Body of pancreas (tissue), 4 donors: ENCODE measurements at places on chromosomes 3 and 15.

DNA sequence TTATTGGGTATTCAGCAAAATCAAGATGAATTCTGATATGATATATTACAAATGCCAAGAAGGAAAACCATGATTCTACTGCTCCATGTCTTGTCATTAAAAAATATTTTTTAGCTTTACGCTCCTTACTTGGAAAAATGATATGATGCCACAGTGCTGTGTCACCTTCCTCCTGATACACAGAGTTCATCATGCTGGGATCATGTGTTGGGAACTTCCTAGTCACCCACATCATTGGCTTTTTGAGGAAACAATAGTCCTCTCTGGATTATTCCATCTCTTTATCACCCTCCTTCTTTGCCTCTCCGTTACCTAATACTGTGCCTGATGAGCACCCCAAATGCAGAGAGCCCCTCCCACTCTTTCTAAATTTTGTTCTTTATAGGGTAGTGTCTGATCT lies 94.3 kb upstream of the PFN2 start:
- no peak for DNase-seq

DNA sequence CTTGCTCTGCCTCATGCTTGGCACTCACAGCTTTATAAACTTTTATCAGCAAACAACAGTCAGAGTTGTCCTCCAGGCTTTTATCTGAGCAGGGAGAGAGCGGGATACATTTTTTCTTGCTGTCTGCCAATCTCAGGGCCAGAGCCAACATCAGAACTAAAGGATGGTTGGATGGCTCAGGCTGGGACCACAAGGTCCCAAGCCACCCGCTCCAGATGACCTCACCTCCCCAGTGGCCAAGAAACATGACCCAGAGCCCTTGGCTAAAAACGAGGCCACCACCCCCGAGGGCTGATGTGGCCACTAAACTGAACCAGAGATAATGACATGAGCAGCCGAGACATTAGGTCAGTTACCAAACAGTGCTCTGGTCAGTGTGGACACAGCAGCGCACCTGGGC lies 18.8 kb upstream of the SPATA12 start:
- DNase-seq, result no peak

DNA sequence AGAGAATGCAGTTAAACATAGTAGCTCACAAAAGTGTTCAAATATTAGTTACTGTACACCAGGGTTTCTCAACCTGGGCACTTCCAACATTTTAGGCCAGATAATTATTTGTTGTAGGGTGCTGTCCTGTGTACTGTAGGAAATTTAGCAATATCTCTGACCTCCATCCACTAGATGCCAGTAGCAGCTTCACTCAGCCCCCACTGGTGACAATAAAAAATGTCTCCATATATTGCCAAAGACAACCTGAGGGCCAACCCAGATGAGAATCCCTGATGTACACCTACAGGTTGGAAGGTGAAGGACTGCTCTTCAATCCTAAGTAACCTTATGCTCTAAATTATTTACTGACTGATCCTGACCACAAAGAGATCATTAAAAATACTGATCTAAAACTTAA lies 32.5 kb downstream of the DCUN1D1 start:
- no peak for DNase-seq

GRCh38 chr15:78103406-78104118 lies 11.2 kb downstream of the SH2D7 start:
- no peak for DNase-seq

DNA sequence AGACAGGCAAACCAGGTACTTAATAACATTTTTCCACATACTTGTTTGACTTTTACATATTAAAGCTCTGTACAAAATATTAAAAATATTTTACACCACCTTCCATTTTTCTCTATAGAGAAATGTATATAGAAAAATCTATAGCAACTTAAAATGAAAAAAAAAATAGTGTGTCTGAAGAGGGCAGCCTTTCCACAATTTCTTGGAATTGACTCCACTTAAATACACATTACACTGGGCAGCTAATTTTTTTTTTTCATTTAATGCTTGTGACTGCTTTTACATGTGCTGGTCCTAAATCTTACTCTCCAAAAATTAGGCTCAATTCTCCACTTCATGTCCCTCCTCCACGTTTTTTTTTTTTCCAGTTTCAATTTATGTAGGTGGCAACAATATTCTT lies 427.0 kb upstream of the RBMS3 start:
- DNase-seq, result no peak

GRCh38 chr15:39593071-39593655 lies 12.3 kb downstream of the THBS1 start:
- no peak for DNase-seq

GRCh38 chr3:13264468-13264795 lies 155.7 kb downstream of the NUP210 start:
- DNase-seq, result no peak

DNA sequence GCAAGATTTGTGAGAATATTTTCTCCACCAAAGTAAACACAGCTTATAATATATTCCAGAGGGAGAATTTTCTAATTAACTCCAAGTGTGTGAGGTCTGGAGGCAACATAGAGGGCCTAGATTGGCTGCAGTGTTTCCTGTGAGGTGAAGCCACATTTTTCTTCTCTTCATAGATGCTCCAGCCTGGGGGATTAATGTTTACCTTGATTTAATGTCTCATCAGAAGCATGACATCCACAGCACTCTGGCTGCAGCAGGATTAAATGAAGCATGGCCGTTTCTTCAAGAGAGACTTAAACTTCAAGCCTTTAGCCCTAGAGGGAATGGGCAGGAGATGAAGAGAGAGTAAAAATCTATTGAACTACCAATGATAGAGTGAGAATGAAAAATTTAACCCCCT lies 137.9 kb upstream of the ZBTB20 start:
- DNase-seq, result no peak

- DNase-seq, result no peak
Measured at GRCh38 chr3:15511156-15511555, 10.3 kb downstream of the COLQ start.

DNA sequence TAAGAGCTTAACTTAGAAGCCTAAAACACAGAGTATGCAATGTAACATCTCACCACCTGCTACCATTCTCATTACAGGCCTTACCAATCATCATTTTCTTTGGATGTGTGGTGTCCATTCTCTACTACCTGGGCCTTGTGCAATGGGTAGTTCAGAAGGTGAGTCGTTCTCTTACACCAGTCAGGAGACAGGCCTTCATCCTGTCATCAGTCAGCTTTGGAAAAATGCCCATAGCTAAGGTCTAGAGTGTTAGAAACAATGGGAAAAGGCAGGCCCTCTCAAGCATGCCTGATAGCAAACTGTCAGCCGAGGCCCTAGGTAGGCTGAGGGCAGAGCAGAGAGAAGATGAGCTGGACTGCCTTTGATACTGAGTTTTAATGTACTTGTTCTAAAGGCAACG lies 13.5 kb downstream of the SLC28A2 start:
- DNase-seq, result no peak

DNA sequence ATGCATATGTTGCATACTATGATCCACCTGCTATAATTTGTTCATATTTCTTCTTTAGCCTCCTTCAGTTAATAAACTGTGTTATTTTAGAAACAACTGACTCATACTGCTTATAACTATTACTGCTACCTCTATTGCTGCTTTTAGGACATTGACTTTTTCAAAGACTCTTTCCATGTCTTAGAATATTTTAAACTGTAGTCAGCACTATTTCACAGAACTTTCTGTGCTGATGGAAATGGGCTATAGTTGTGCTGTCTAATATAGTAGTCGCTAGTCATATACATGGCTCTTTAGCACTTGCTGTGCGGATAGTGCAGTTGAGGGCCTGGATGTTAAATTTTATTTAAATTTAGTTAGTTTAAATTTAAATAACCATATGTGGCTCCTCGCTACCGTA lies 55.6 kb downstream of the NEK11 start:
- DNase-seq, result no peak

DNA sequence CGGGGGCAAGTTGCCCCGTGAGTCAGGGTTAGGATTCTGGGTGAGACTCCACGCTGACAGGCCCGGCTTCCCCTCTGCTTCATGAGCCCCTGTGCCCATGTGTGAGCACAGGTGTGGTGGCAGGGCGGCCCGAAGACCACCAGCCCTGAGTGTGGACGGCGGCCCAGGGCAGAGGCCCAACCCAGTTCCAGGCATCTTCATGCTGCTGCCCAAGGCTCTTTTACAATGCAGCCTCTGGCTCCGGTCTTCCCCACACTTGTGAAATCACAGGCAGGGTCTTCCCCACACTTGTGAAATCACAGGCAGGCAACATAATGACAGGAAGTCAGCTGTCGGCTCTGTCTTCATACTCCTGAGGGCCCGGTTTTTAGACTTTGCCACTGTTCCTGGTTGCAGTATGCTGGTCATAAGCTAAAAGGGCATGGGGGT lies 78.8 kb downstream of the AAGAB start:
- no peak for DNase-seq

DNA sequence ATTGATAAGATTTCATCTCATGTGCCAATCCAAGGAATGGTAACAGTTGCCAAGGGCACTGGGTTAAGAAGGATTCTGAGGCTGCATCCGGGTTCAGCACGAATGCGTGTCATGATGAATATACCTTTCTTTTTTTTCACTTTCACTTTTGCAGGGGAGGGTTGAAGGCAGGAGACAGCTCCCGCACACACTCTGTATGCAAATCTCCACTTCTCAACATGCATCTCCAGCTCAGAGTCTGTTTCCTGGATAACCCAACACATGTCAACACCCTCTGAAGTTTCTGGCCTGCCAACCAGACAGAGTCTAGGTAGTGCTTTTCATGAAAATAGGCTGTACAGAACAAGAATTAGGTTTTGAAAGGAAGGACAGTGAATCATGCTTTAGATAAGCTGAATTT lies 21.6 kb downstream of the B4GALT4 start:
- DNase-seq, result no peak

DNA sequence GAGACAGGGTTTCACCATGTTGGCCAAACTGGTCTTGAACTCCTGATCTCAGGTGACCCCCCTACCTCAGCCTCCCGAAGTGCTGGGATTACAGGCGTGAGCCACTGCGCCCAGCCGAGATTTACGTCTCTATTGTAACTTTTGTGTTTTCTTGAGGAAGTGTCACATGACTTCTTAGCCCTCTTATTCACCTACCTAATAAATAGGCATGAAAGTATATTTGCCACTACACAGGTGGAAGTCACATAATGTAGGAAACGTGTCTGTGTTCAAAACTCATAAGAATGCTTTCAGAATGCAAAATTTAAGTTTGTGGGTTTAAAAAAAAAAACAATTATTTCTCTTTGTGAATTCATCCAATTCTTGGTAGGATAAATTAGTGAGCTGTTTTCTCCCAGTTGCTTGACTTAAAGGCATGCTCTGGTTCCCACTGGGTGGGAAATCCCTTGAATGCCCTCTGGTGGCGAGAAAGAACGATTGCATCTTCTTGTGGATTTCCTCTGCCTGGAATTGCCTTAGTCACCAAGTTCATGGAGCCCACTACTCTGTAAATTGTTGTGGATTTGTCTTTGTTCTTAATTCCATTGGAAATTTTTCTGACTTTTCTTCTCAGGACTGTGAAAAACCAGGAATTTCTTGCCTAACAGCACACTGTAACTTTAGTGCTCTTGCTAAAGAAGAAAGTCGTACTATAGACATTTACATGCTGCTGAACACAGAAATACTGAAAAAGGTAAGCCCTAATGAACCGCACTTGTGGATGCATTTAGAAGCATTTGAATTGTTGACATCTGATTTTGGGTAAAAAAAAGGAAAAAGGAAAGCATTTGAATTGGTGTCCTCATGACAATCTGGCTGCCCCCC lies 82.2 kb upstream of the CTDSPL start:
- DNase-seq, result peak; percentile 59

DNA sequence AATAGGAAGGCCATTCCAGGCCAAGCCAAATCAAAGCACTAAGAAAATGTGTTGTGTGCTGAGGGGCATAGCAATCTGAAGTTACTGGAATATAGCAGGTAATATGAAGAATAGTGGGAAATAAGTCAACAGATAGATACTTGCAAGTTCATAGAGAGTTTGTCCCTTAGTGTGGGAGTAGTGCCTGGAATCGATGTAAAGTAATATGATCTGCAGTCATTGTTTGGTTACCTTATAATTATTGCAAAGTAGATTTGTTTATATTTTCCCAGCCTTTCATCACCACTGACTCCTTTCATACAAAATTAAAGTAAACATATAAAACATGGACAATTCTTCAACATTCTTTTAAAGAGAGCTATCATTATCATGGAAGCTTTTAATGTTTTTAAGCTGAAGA lies 420.9 kb upstream of the NECTIN3 start:
- no peak for DNase-seq

DNA sequence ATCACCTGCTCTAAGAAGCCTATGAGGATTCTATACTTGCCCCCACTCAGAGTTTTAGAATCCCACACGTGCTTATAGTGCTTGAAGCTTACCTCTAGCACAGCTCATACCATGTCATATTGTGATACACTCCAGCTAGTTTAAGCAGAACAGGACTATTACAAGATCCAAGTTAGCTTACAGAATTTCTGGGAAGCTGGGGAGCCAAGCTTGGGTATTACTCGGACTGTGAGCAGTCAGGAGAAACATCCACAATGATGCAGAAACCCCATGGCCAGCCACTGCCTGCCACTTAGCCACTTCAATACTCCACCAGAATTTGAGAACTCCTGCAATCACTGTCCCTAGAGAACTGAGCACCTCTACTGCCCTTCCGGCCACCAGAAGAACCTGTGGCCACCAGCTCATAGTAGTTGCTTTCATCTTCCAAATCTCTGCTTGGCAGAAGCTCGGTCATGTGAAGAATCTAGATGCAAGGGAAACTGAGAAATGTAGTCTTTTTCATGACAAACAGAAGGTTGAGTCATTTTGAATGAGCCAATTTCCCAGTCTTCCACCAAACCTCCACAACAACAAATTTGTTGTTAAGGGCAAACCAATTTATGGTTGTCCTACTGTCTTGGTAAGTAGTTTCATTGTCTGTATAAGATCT lies 27.7 kb upstream of the SSR3 start:
- no peak for DNase-seq

DNA sequence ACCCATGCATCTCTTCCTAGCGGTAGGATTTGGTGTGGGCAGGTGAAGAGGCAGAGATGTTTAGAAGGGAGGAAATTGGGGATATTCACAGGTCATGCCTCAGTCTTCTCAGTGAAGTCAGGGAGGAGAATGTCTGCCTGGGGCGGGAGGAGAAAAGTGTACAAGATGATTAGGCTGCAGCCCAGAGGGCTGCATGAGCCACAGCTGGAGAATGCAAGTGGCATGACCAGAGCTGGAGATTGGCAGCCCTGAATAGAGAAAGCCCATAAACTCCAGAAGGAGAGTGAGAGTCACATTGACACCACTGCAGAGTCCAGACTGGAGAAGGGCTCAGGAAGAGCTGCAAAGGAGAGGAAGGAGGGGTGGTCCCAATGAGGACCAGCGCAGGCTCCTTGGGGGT lies 22.6 kb downstream of the PDHB start:
- no peak for DNase-seq
